ENCODE measurements at places on chromosomes 6 and 20.
A peak's percentile ranks its signal among the peaks of the same experiment; 100 is the strongest.

DNA sequence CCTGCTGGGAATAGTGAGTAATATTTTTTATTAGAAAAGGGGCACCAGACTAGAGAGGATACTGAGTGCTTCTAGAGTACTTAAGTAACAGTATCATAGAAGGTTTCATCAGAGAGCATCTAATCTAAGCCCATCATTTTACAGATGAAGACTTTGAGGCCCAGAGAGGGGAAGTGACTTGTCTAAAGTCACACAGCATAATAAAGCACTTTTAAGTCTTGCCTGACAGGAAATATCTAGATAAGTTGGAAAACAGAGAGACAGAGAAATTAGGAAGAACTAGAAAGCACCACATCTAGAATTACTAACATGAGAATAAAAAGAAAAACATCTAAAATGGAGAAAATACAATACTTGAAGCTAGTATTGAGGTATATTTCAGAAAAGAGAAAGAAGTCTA, 6.0 kb downstream of the HLA-DMA start:
- no peak for DNase-seq

DNA sequence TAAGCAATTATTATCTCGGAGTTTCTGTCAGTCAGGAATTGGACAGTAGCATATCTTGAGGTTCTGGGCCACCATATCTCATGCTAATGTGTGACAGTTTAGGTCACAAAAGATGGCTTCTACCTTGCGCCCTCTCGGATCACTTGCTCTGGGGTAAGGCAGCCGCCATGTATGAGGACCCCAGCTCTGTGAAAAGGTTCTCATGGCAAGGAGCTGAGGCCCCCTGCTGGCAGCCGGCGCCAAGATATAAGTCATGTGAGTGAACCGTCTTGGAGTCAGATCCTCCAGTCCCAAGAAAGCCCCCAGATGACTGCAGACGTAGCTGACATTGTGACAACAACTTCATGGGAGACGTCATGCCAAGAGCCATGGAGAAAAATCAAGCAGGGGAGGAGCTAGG, 670.8 kb downstream of the KIF16B start:
- no peak for DNase-seq

DNA sequence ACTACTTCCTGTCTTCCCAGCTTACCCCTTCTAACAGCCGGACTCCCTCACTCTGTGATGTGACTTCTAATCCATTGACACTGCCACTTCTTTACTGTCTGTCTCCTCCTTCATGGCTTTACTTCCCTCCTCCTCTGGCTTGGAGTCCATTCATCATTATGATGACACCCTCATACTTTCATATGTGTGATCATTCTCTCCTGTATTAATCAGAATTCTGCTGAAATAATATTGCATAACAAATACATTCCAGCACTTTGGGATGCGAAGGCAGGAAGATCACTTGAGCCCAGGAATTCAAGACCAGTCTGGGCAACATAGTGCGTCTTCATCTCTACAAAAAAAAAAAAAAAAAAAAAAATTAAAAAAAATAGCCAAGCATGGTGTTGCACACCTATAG, 147.9 kb upstream of the BTBD3 start:
- DNase-seq, result no peak

GRCh38 chr6:164007881-164008280, 593.4 kb downstream of the QKI start:
- no peak for DNase-seq

DNA sequence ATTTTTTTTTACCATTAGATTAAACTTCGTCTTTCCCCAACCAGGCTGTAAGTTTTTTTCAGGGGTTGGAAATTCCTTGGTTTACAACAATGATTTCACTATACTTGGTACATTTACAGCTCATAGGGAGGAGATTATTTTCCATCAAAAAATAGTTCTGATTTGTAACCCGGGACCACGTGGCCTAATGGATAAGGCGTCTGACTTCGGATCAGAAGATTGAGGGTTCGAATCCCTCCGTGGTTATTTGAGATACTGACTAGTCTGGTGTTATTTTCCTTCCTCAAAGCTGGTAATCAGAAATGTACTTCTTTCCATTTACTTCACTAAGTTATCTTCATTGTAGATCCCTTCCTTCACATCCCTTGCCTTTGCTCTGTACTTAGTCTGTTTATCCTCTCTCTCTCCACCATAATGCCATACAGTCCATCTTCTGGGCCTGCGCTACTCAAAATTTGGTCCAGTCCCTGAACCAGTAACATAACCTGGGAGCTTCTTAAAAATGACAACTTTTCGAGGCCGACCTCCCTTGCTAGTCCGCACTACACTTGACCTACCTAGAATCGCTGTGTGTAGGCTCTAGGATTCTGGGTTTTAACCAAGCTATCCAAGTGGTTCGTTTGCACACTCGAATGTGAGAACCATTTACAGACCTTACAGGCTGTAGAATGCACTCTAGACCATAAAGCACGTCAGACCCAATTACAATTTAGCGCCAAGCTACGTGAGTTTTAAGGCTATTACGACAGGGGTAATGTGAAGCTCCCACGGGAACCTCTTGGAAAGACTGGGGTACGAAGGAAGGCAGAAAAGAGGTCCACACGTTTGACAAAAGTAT, 42.1 kb upstream of the BTN3A2 start:
- DNase-seq, result no peak

GRCh38 chr6:167475947-167476346, 151.1 kb downstream of the TTLL2 start:
- no peak for DNase-seq

DNA sequence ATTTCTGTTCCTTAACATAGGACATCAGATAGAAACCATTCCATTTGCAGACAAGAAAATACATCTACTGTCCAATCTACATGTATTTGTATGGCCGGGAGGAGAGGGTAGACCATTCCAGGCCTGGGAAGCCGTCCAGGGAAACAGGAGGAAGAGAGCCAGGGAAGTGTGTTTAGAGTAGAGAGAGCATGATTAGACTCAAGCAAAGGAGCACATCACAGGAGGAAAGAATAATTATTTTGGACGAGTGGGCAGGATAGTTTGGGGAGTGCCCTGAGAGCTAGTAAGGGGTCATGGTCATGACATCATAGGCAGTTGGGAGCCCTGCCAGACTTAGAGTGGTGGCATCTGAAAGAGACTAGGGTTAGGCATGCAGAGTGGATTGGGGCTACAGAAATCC, 250.0 kb downstream of the HIVEP2 start:
- no peak for DNase-seq

- DNase-seq, result no peak
Observed at GRCh38 chr20:48107560-48107959, 322.3 kb upstream of the SULF2 start.

DNA sequence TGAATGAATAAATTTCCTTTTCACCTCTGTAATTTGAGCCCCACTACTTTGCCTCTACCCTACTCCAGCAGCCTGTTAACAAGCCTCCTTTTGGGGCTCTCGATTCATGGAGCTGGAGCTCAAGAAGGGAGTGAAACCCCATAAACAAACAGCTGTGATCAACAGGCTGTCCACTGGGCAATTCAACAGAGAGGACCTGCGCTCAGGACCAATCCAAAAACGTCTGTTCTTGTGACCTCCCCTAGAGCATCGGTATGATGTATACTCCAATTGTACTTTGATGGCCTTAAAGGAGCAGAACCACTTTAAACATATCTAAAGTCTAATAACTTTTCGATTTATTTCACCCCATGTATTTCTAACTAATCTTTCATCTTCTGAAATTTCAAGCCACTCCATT, 37.4 kb downstream of the HIVEP2 start:
- DNase-seq, result no peak

DNA sequence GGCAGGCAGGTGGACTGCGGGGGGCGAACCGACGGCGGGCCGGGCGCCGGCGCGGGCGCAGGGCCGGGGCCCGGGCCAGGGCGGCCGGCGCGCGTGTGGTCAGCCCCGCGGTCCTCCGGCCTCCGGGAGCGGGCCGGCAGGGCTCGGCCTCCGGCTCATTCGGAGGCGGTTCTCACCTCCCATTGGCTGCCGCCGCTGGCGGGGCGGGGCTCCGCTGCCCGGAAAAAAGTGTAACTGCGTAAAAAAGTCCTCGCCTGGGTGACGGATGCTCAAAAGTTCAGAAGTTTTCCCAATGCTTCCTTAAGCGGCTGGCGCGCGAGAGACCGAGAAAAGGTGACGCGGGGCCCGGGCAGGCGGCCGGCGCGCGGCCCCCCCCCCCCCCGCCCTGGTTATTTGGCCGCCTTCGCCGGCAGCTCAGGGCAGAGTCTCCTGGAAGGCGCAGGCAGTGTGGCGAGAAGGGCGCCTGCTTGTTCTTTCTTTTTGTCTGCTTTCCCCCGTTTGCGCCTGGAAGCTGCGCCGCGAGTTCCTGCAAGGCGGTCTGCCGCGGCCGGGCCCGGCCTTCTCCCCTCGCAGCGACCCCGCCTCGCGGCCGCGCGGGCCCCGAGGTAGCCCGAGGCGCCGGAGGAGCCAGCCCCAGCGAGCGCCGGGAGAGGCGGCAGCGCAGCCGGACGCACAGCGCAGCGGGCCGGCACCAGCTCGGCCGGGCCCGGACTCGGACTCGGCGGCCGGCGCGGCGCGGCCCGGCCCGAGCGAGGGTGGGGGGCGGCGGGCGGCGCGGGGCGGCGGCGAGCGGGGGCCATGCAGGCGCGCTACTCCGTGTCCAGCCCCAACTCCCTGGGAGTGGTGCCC, at the start of gene FOXC1:
Gene FOXC1, plus strand, starts transcription at position 268 of the 849 bp plus-strand sequence. Its CDS starts 531 bp downstream, at position 799.
- peak; percentile 85 for DNase-seq

All from lower lobe of right lung (tissue), 2 donors.